ENCODE measurements at places on chromosomes 7 and 10.
A peak's percentile ranks its signal among the peaks of the same experiment; 100 is the strongest.

GRCh38 chr7:4751398-4751947, 23.9 kb upstream of the AP5Z1 start:
- DNase-seq = no peak

- DNase-seq = no peak
These were observed 410.6 kb downstream of the KCNMA1 start for GRCh38 chr10:77226853-77227565.

DNA sequence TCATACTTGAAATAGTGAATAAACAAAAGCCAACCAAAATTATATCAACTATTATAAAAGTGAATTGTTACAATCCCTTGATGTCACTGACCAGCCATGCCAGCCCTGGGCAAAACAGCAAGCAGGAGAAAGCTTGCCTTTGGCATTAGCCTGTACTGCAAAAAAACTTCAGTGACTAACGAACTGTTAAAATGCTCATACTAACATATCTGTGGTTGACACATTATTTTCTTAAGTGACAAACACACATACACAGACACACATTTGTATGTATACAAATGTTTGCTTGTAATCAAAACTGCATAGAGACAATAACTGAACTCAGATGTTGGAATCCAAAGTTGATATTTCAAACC, 29.5 kb downstream of the CHCHD3 start:
- no peak for DNase-seq

DNA sequence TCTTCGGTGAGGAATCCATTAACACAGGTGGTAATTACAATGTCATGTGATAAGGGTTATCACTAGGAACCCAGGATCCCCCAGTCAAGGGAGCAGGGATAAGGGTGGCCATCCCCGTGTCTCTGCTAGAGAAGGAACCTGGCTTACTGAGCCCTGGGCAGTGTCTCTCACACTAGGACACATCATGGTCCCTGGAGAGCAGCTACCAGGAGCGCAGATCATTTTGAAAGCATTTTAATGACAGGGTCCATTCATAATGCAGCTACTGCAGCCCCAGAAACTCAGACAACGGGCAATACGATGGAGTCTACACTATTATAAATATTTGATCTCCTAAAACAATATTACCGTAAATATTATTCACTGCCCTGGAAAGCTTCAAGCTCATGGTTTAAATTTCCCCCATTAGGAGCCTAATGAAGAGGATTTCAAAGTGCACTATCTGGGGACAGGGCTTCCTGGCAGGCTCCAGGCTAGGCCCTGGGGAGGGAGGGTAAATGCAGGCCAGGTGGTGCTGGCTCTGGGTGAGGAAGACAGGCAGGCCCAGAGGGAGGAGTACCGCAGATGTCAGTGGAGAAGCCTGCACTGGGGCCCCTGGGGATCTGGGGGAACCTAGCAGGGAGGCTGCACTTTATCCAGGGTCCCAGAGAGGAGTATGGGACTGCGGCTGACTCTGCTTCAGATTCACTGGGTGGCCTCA, 52.6 kb upstream of the LOXL4 start:
- no peak for DNase-seq

DNA sequence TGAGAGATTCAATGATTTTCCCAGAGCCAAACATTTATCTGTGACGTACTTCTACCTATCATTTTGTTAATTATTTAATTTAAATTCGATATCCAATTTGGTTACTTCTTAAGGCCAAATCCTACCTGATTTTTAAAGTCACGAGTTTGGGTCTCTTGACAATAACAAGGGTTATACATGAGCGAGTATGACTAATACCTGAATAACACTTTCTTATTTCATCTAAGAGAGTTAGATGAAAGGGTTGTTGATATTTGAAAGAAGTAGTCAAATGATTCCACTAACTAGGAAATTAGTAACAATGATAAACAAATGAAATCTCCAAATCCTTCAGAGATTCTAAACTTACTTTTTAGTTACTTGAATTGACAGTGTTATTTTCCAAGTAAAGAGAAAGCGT, 1086.9 kb downstream of the XPNPEP1 start:
- DNase-seq = no peak

- no peak for DNase-seq
These were observed 9.5 kb downstream of the CPED1 start for GRCh38 chr7:120997882-120998474.

- DNase-seq = no peak
These were observed 80.2 kb downstream of the KCND2 start for GRCh38 chr7:120353171-120353570.

DNA sequence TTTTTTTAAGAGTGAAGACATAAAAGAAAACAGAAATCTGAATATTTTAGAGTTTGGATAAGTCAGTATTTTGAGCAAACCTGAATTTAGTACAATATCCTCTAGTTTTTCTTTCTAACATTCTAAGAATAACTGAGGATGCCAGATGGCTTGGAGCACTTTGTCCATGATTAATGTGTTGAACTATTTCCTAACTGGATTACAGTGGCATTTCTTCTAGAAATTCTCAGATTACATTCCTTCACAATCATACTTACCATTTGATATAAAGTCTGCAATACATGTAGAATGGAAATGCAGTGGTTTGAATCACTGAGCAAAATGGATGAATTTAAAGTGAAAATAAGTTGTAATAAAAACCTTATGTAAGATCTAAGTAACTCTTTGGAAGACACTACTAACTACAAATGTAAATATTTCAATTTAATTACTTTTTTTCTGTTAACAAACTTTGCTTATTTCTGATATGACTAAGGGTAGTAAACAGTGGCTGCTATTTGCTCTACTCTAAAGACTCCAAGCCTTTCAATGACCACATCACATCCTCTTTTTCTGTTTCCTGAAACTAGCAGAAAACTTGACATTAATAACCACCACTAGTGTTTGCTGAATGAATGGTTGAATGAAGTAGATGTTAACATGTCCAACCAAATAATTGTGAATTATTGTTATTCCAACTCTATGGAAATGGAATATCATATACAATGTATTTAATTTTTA, 102.8 kb downstream of the PRKG1 start:
- no peak for DNase-seq

- DNase-seq = no peak
These were observed 63.2 kb upstream of the FGFR2 start for GRCh38 chr10:121661451-121661851.

GRCh38 chr10:51879238-51879637, 179.8 kb upstream of the CSTF2T start:
- DNase-seq = peak; percentile 25

DNA sequence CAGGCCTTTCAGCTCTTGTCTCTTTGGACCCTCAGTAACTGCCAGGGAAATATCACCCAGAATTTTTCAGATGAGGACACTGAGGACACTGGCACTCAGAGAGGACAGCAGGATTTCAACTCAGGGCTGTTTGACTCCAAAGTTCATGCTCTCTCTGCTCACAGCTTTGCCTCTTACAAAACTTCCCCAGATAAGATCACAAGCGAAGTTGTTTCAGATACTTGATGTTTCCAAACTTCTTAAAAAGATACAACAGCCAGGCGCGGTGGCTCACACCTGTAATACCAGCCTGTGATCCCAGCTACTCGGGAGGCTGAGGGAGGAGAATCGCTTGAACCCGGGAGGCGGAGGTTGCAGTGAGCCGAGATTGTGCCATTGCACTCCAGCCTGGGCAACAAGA, 32.4 kb upstream of the ZRANB1 start:
- DNase-seq = no peak

- no peak for DNase-seq
These were observed 45.5 kb upstream of the VKORC1L1 start for GRCh38 chr7:65827366-65827765.

DNA sequence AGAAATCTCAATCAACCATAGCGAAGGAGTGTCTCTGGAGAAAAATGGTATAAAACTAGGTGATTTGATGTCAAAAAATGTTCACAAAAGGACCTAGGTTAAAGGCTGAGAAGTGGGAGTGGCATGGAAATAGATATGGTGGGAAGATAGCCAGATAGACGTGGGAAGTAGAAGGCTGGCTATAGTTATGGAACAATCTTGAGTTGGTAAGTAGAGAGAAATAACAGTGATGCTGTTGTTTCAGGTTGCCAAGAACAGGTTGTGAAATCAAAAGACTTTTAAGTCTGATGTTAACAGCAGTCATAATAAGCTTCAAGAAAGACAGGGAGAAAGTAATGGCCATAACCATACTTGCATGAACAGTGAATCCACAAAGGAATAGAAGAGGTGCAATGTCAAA, 106.1 kb upstream of the RSU1 start:
- no peak for DNase-seq

GRCh38 chr10:78407009-78407711, 373.5 kb downstream of the RPS24 start:
- peak; percentile 89 for DNase-seq

DNA sequence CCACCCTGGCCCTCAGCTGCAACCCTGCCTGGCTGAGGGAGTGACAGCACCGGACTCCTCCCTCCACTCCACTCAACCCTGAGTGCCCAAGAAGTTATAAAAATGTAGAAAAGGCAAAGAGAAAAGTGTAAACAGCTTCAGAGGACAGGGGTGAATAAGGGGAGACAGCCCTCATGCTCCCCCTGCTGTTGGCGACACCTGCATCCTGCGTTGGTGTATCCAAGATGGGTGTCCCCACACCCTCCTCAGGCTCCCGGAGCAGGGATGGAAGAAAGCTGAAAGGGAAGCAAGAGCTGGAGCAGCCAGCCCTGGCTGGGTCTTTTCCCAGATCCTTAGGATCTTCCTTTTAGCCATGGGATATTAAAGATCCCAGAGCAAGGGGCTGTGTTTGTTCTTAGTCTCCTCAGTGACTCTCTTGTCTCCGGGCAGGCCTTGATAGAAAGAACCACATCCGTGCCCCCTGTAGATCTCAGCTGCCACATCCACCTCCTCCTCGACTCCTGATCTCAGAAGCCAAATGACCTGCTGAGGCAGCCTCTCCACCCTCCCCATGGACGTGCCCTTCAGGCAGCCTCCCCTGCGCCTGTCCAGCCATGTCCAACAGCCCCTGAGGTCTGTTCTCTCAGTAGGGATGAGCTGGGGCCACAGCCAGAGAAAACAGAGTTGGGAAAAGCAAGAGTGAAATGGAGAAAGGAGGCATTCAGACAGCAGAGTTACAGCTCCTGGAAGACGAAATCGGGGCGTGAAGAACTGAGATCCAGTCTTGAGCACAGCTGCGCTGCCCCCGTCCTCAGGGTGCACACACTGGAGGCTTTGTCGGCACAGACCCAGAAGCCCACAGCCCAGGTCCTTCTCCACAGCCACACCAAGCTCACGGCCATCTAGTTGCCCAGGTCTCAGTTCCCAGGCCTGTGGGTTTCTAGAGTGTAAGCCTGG, 6.8 kb downstream of the FAM131B start:
- DNase-seq = no peak

- DNase-seq = peak; percentile 53
These were observed 97.8 kb downstream of the ABCC2 start for GRCh38 chr10:99880080-99880835.

DNA sequence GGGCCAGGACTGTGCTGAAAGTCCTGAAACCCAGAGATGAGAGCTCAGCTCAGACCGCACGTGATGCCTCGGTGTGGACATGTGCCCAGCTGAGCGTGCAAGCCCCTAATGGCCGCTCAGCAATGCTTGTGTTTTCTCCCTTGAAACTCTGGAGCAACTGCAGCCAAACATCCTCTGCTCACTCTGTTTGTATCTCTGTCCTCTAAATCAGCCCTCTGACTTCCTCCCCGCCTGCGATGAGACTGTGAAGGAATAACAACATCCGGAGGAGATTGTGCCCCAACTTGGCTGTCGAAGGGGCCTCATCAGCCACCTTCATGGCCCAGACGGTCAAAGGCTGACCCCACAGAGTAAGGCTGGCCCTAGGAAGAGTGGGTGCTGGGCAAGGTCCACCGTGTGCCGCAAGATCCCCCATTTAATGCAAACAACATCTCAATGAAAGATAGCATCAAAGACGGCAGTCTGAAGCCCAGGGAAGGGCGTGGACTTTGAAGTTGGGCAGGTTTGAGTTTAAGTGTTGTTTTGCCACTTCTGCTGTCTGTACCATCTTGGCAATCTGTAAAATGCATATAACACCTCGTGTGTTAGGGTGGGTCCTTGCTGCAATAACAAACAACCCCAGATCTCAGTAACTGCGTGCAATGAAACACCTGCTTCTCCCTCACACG, 39.9 kb downstream of the CALML3 start:
- DNase-seq = no peak

- DNase-seq = no peak
These were observed 19.9 kb upstream of the GPR141 start for GRCh38 chr7:37663693-37664092.

- DNase-seq = no peak
These were observed 26.4 kb downstream of the RNF216 start for GRCh38 chr7:5754981-5755599.

DNA sequence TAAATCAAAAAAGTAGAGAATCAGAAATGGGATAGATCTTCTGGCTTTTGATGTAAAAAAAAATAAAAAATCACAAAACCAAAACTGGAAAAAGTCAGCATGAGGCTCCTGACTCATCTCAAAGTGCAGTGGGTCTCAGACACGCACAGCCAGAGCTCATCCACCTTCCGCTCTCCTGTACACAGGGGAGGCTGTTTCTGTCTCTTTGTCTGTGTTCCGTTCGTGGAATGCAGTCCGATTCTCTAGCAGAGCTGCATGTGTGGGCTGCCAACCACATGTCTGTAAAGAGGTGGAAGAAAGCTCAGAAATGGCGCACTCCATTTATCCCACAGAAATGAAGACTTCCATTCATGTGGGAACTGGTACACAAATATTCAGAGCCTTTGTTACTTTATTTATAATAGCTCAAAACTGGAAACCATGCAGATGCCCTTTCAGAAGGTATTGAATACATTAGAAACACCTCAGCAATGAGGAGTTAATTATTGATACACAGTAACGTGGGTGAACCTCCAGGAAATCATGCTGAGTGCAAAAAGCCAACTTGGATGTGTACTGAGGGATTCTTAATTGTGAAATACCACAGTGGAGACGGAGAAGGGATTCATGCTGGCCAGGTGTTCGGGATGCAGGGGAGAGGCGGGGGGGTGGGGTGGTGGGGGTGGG, 123.3 kb downstream of the TRRAP start:
- DNase-seq = no peak

DNA sequence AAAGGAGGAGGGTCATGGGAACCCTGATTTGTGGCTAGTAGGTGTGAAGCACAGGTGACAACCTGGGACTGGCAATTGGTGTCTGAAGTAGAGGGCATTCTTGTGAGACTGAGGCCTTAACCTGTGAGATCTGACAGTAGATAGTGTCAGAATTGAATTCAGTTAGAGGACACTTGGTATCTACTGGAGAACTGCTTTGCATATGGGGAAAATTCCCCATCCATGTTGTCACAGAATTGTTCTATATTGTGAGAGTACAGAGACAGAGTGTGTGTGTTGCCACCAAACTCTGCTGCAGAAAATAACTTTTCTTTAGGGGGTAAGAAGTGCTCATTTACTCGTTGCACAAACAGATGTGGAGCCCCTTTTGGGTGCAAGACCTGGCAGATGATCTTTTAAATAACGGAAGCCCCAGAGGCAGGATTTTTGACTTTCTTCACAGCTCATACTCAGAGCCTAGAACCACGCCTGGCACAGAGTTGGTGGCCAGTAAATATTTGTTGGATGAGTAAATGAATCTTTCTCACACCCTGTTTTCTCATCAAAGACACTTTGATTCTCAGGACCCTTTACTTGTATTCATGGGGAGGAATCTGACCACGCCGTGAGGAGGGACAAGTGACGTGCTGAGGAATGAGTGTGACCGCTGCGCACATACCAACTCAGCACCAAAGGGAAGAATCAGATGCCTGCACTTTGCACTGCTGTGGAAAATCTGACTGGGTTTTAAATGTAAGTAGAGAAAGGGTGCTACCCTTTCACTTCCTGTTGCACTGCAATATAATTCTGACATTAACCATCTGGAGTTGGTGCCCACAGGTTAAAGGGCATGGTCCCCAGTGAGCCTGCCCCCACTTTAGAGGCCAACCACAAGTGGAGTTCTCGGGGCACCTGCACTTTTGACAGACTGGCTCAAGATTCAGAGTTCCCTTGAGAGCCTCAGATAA, 39.2 kb upstream of the SDHAF3 start:
- no peak for DNase-seq

All from left cardiac atrium (tissue), 4 donors.